ENCODE measurements at places on chromosomes 5 and 9.

DNA sequence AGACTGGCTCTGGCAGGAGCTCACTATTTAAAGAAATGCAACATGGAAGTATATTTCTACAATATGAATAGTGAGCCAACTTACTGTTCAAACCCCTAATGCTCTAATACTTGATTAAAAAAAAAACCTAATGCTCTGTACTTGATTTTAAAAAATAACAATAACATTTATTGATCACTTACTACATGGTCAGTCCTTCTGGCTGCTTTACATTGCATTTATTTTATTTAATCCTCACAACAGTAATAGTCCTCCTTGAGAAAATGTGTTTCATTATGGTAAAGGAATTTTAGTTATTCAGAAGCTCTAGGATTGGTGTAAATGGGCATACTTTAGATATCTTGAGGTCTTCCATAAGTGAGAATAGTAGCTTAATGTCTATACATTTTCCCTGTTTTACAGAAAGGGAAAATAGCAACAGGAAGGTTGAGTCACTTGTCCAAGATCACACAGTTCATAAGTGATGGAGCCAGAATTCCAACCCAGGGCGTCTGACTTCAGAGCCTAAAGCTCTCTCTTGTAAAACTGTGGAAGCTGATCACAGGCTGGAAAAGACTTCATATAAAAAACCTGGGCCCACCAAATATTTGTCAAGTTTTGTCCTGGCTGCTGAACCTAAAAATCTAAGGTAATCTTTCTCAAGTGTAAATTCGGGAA is 1.0 kb downstream of the STARD4 start:
- no peak for DNase-seq

GRCh38 chr9:38355517-38356120 is 36.9 kb upstream of the ALDH1B1 start:
- DNase-seq: no peak

GRCh38 chr5:172939071-172939470 is 20.2 kb upstream of the RPL26L1 start:
- DNase-seq: no peak

GRCh38 chr5:7673658-7674057 is 177.3 kb downstream of the CFAP90 start:
- no peak for DNase-seq

GRCh38 chr5:170537451-170538095 is 33.8 kb downstream of the KCNIP1 start:
- DNase-seq: no peak

DNA sequence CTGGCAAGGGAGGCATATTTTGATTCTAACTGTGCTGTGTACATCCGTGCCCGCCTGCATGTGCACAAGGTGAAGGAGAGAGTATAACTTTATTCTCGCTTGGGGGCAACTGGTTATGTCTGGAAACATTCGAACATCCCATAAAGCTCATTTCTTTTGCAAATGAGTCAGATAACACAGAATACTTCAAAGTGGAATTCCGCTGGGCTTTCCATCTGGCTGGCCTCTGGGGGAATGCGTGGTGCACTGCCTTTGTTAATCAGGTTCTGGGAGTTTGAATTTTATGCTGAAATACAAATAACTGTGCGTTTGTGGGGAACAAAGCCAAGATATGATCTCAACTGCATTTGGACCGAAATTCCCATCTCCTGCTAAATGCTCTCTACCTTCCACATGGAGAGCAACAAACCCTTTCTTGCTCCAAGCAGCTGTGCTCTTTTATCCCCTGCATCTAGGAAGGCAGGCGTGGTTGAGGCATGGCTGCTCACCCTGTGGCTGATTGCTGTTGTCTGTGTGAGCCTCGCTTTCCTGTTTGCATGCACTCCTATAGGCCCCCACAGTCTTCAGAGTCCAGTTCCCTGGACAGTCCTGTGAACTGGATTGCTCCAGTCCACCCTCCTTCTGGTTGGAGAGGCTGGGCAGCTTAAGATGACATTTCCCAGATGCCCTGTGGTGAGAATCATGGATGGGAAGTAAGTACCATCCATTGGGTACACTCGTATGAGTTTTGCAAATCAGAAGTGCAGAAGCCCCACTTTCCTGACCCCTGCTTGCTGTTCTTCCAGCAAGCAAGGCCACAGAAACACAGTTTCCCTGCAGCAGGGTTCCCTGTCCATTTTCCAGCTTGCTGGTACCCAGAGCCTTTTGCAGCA is 82.9 kb upstream of the ALDH1B1 start:
- no peak for DNase-seq

DNA sequence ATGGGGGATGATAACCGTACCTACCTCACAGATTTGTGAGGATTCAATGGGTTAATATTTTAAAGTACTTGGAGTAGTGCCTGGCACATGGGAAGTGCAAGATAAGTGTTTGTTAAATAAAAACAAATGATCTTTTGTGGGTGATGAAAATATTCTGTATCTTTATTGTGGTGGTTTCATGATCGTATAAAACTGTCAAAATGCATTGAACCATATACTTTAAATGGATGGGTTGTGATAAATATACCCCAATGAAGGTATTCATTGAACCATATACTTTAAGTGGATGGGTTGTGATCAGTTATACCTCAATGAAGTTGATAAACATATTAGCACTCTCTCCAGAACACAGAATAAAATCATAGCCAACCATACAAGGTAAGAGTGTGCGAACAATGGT is 234.5 kb downstream of the CRB2 start:
- DNase-seq: no peak

DNA sequence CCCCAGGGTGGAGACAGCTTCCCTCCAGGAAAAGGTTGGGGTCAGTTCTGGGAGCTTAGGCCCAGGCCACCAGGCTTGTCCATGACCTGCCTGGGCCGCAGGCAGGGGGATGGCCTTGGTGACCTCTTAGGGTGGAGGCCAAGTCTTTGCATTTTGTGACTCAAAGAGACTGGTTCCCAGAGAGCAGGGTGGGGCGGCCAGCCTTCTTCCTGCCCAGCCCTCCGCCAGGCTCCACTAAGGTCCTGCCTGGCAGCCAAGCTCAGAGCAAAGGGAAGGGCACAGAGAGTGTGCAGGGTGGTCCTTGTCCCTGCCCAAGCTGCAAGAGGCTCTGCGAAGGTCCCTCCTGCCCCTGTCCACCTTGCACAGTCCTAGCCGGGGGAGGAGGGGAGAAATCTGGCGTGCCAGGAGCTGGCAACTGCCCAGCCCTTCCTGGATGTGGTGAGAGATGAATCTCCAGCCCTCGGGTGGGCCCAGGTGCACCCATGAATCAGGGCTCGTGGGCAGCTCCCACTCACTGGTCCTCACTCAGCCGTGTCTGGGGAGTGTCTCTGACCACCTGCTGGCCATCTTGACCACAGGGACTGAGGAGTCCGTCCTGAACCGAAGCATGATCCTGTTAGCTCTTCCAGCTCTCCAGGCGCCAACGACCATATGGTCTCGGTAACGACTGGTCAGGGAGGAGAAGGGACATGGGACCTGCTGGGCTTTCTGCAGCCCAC is 2.3 kb upstream of the PTGDS start:
- DNase-seq: no peak

All from GM20000 (cell line).